G401 (cell line): ENCODE measurements at places on chromosomes 2 and 18.

DNA sequence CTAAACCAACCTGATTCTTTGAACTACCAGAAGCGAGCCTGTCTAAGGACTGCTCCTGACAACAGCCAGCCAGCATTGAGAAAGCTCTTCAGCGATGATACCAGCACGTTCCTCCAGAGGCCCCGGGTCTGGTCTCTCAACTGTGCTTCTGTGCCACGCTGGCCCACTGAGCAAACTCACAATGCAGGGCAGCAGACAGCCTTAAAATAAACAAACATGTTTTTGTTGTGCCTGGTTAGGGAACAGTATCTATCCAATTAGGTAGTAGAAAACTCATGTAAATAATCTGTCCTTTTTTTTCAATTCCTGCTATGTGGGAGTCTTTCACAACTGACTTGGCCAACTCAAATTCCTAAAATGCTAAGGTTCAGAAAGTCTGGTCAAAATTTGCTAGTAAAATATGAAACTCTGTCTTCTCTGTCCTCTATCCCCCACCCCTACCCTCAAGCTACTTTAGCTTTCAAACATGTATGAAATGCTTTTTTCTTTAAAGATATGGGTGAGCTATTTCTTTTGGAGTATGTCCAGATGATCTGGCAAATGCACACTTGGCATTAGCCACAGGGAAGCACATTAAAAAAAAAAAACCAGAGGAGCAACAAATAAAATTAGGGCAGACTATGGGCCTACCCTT is 21.4 kb upstream of the EML4 start:
- no peak for DNase-seq

DNA sequence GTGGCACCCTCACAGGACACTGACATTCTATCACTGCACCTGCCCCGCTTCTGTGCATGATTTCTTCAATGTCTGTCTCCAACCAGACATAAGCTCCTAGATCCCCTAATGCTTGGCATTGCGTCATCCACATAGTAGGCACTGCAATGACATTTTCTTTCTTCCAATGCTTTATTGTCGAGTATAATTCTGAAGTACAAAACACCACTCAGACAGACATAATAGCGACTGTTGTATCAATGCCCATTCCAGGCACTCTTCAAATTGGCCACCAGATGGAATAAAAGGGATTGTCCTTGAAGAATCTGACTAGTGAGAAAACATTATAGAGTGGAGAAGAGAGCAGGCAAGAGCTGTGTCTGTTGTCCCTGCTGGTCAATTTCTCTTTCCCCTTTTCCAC is 89.0 kb downstream of the LPIN1 start:
- DNase-seq, result no peak

- no peak for DNase-seq
Observed at GRCh38 chr2:85066006-85066740, 67.0 kb upstream of the TCF7L1 start.

DNA sequence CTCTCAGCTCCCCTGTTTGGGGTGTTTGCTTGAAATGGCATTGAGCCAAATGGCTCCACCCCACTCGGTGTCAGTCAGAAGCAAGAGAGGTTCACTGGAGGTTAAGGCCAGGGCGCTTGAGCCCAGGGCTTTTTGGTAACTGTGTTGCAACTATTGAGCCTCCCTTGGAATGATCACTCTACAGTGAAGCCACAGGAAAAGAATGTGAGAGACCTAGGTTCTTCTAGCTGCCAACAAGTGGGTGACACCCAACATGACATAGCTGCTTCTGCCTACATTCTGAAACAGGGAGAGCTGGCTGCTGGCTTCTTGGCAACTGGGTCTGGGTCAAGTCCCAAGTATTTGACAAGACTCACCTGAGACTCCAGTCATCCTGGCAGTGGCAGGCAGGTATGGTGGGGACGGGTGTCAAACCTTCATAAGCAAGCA is 7.1 kb upstream of the GRHL1 start:
- DNase-seq, result no peak

GRCh38 chr18:154151-154550 is 4.2 kb upstream of the USP14 start:
- DNase-seq, result no peak

DNA sequence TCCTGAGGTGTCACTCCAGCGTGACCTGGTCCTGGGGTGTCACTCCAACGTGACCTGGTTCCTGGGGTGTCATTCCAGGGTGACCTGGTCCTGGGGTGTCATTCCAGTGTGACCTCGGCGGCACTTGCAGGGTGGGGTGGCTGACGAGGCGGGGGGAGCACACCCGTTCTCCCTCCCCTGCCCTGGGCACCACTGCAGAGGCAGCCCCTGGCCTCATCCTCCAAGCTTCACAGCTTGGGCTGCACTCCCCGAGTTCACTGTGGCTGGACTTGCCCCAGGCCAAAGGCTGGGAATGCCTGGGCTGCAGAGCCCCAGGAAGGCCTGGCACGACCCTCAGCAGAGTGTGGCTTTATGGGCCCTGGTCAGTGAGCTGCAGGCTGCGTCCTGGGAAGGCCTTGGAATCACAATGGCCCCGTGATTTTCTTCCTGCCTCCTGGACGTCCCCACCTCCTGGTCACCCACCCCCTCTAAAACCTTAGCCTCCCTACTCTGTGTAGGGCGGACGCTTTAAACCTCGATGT is 88.3 kb downstream of the NFATC1 start:
- DNase-seq, result no peak

DNA sequence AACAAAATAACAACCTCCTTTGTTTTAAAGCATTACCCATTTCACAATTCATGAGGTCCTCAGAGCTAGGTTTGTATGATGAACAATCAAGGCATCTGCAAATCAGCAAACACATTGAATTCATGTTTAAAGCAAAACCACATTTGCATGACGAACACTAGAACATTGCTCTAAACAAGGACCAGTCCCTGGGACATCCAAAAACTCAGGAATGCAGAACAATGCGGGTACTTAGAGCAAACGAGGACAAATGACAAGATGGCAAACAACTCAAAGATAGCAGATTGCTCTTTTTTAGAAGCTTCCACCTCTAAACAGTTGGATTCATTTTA is 45.7 kb upstream of the RALBP1 start:
- no peak for DNase-seq

DNA sequence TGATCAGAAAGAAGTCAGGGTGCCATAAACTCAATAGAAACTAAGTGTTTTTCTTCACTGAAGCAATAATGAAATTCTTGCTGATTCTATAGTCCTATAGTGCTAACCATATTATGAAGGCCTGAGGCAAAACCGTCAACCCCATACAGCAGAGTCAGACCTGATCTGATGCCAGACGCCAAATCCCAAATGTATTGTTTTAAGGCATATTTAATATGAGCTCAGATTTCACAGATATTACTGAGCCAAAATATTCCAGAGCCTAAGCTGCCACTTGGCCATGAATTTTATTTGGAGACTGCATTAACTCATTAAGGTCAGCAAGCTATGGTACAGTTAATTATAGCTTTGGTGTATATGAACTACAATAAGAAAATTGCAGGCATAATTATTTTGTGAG is 53.4 kb downstream of the SCN1A start:
- DNase-seq, result no peak

GRCh38 chr18:54608028-54608642 is 17.1 kb downstream of the DYNAP start:
- no peak for DNase-seq

DNA sequence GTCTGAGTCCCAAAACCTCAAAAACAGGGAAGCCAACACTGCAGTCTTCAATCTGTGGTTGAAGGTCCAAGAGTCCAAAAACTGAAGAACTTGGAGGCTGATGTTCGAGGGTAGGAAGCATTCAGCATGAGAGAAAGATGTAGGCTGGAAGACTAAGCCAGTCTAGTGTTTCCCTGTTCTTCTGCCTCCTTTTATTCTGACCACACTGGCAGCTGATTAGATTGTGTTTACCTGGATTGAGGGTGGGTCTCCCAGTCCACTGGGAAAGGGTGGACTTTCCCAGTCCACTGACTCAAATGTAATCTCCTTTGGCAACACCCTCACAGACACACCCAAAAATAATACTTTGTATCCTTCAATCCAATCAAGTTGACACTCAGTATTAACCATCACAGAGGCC is 27.5 kb upstream of the IL1B start:
- no peak for DNase-seq

GRCh38 chr2:212193056-212193455 is 345.5 kb downstream of the ERBB4 start:
- peak; percentile 61 for DNase-seq

GRCh38 chr2:19929226-19929625 is 27.4 kb upstream of the TTC32 start:
- no peak for DNase-seq

GRCh38 chr18:63373161-63373560 is 6.2 kb upstream of the KDSR start:
- no peak for DNase-seq

DNA sequence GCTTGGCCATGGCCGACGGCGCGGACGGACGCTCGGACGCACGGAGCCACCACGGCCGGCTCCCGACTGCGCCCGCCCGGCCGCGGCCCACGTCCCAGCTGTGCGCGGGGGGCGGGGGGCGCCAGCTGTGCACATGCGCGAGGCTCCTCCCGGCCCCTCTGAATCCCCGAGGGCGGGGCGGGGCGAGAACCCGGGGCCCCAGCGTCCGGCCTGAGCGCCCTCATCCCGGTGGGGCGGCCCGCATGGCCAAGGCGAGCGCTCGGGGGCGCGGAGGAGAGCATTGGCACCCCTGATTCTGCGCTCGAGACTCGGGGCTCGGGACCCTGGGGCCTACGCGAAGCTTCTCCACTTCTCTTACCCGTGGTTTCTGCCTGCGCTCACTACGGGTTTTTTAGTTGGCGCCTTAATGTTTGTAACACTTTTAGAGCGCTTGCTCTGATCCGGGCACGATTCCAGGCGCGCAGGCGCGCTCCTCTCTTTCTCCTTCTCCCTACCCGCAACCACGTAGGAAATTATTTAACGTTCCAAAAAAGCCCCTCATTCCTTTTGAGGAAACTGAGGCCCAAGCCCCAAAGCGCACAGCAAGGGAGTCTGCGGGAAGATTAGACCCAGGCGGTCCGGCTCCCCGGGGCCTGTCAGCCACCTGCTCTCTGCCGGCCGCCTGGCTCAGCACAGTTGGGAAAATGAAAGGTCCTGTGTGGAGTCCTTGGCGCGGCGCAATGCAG is at the start of gene PXDN:
PXDN (minus strand) TSS at position 70 of the 725 bp plus-strand sequence; CDS start at position 10, 60 bp downstream.
- no peak for DNase-seq

GRCh38 chr2:106109675-106110424 is 84.3 kb downstream of the UXS1 start:
- DNase-seq, result no peak

DNA sequence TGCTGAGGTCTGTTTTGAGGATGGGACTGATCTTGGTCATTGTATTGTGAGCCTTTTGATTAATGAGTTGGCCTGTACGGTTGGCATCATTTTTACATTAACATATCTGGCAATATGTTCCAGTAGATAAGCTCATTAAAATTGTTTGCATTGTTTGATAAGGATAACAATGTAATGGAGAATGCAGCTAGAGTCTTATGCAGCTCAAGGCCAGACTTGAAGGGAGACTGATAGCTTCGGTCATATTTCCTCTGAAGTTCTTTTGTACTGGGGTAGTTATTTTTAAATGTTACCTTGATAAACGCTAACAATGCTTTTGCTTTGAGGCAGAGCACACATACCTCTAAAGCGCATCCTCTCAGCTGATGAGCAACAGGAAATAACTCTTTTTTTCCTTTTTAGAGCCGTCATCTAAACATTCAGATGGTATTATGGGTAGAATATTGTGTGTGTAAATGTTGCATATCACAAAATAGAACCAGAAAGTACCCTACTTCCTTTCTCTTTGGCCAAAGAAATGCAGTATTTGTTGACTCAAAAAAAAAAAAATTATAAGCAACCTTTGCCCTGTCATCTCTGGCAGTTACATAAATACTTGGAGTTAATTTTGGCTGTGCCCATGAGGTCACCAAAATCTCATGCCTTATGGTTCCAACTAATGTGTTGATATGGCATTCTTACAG is 1.3 kb downstream of the MAPRE2 start:
- peak; percentile 56 for DNase-seq

- no peak for DNase-seq
Observed at GRCh38 chr2:9145752-9146430, 60.7 kb upstream of the ASAP2 start.

- DNase-seq, result no peak
Observed at GRCh38 chr2:111535404-111535803, 348.6 kb downstream of the ANAPC1 start.

DNA sequence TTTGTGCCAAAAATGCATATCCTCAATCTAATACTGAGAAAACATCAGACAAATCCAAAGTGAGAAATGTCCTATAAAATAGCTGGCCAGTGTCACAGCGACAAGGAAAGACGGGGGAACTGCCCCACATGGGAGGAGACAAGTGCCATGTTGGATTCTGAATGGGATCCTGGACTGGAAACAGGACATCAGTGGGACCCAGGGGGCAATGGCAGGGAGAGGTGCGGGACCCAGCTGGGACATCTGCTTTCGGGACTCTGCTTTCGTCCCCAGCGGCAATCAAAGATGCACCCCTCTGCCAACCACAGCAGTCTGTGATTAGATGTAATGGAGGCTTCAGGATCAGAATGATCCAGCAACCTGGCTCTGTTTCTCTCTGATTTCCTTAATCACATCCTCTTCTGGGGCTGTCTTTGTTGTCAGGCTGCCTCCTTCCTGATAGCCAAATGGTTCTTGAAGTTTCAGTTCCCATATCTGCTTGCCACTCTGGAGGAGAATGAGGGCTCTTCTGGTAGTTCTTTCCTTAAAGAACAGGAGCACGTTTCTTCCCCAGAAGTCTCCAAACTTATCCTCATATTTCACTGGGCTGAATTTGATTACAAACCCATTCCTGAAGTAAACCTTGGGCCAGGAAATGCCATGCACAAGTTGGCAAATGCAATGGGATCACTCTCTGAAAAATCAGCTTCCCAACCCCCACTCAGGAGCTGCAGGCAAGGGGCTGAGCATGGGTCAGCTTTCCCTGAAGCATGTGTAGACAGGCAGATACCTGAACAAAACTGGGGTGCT is 13.6 kb upstream of the PROC start:
- DNase-seq, result no peak

DNA sequence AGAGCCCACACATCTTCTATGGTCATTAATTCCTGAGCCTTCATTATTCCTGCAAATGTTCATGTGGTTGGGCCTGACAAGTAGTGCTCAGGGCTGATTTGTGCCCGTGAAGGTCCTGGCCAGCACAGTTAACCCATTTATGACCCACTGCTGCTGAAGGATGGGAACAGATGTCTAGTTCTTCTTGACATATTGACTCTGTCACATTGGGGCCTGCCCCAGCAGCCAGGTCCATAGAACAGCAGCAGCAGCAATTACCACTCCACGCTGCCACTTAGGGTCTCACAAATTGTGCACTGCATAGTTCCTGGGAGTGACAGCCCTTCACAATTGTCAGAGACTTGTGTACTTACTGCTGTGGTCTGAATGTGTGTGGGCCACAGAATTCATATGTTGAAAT is 442.3 kb upstream of the RGPD4 start:
- no peak for DNase-seq

DNA sequence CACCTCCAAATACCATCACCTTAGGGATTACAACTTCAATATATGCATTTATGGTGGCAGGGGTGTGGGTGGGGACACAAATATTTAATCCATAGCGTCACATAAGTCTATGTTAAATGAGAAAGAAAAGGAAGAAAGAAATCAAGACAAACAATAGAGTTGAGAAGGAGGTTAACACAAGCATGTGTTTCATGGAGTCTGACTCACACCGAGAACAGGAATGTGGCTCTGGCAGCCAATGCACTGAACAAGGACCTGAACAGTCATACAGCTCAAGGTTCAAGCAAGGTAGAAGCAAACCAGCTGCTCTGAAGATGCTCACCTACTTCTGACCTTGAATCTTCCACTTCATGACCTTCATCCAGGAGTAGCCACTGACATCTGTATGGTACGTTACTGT is 36.2 kb upstream of the LPIN1 start:
- no peak for DNase-seq
